ENCODE measurements at places on chromosomes 1 and 21. TPM values are rescaled to one million over a fixed set of nuclear protein-coding genes. Genes with fewer than 3 reads are reported as not detected.

Gene CSRP1
- 35.0 TPM for total RNA-seq

- no peak overlapping the region for H3K27ac ChIP-seq
- H3K36me3 ChIP-seq, result peaks cover 6% of the 10 kb centered on the region
- no peaks in the 10 kb centered on the region for H3K4me1 ChIP-seq
- DNase-seq, result no peak
- no peaks in the 10 kb centered on the region for H3K27me3 ChIP-seq
Observed at GRCh38 chr1:39295901-39296300, 91.4 kb downstream of the MACF1 start.

GRCh38 chr1:186654741-186655140, 25.5 kb downstream of the PTGS2 start:
- no peak overlapping the region for H3K4me3 ChIP-seq
- no peak for DNase-seq
- no peaks in the 10 kb centered on the region for H3K36me3 ChIP-seq

GRCh38 chr1:164559342-164560051, 513 bp downstream of the PBX1 start:
- no peaks in the 10 kb centered on the region for H3K36me3 ChIP-seq
- peaks cover 3% of the 10 kb centered on the region for H3K4me1 ChIP-seq
- peaks cover 11% of the 10 kb centered on the region for H3K27me3 ChIP-seq

DNA sequence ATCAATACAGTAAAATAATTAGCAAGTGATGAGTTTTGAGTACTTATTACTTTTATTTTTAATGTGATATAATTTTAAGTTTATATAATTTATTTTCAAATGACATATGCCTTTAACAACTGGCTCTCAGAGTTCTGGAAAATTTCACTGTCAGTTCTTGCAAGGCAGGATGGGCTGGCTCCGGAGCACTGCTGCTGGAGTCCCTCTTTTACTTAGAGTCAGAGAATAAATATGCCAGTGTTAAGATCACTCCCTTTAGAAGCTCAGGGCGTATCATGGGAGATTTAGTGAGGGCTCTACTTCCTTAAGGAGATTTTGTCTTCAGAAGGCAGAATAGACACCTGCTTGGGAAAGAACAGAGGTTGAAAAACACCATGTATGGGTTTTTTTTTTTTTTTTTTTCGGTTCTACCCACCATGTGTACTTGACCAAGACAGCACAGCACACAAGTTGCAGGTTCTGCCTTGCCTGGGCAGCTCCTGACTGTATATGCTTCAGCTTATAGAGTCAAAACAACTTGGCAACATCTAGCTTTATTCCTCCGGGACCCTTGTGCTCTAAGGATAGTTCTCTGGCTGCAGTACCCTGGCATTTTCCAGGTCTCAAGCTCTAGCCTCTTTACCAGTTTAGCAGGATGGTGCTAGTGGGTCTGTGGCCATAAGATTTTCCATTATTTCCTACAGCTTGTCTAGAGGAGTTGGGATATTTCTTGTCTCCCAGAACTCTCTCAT, 29.7 kb upstream of the FMOD start:
- no peaks in the 10 kb centered on the region for H3K36me3 ChIP-seq
- no peak for DNase-seq

- no peak overlapping the region for H3K4me3 ChIP-seq
- no peaks in the 10 kb centered on the region for H3K4me1 ChIP-seq
- no peak overlapping the region for H3K27ac ChIP-seq
Observed at GRCh38 chr1:244800821-244801220, 34.6 kb upstream of the COX20 start.

DNA sequence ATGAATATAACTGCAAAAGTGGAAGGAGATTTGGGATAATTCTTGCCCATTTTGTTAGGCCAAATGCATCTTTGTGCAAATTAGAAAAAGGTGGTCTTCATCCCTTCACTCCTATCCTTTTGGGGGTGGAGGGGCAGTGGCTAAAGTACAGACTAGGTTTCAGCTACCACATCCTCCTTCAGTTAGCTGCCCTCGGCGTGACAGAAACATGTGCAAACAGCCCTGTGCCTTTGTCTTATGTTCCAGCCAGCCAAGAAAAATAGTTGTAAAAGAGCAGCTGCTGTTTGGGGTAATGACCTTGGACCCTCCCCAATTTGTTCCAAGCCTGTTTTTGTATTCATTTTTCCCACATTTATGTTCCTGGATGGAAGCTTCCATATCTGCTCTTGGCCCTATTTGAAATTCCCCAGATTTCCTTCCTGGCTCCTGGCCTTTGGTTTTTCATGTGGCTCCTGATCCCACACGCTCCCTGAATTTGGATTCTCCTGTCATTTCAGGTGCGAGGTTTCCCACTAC, 8.3 kb upstream of the LGALS8 start:
- H3K27ac ChIP-seq, result no peak overlapping the region
- no peaks in the 10 kb centered on the region for H3K27me3 ChIP-seq
- no peak overlapping the region for H3K4me3 ChIP-seq
- peaks cover 13% of the 10 kb centered on the region for H3K4me1 ChIP-seq
- H3K36me3 ChIP-seq, result no peaks in the 10 kb centered on the region
- no peak for DNase-seq

Gene HRNR
- total RNA-seq, result not detected

Gene HSPG2
- total RNA-seq, result 8.5 TPM

GRCh38 chr1:71049951-71050598, 2.5 kb upstream of the PTGER3 start:
- H3K4me1 ChIP-seq, result peaks cover 19% of the 10 kb centered on the region
- H3K36me3 ChIP-seq, result no peaks in the 10 kb centered on the region
- DNase-seq, result no peak
- no peak overlapping the region for H3K4me3 ChIP-seq
- no peak overlapping the region for H3K27ac ChIP-seq

Gene TMOD4
- total RNA-seq, result 5.4 TPM

Gene CAPN8
- 0.68 TPM for total RNA-seq

Gene ZNF678
- total RNA-seq, result 7.2 TPM

Gene ETNK2
- total RNA-seq, result 8.8 TPM

Gene TMEM81
- total RNA-seq, result 2.7 TPM

GRCh38 chr1:206419783-206420182, 50.5 kb upstream of the IKBKE start:
- no peaks in the 10 kb centered on the region for H3K27me3 ChIP-seq
- no peak for DNase-seq

DNA sequence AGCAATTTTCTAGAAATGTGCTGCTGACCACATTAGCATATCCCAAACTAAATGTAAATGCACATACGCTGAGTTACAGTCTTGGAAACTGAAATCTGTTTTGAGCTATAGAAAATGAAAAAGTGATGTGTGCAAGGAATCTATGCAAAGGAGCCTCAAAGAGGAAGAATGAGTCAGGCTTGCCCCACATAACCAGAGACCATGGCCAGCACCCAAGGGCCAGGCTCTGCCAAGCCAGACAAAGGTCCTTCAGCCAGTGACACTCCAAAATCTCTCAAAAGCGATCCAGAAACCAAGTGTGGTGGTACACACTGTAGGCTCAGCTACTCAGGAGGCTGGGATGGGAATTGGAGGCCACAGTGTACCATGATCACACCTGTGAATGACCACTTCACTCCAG, 195.2 kb downstream of the TOMM20 start:
- no peak for DNase-seq
- H3K36me3 ChIP-seq, result no peaks in the 10 kb centered on the region
- H3K4me3 ChIP-seq, result no peak overlapping the region
- no peak overlapping the region for H3K27ac ChIP-seq
- no peaks in the 10 kb centered on the region for H3K27me3 ChIP-seq

- DNase-seq, result no peak
- H3K27me3 ChIP-seq, result no peaks in the 10 kb centered on the region
- no peaks in the 10 kb centered on the region for H3K36me3 ChIP-seq
- no peak overlapping the region for H3K27ac ChIP-seq
Observed at GRCh38 chr1:61237659-61238358, 155.4 kb downstream of the NFIA start.

Gene PM20D1
- total RNA-seq, result 0.93 TPM

- no peak overlapping the region for H3K27ac ChIP-seq
- H3K4me3 ChIP-seq, result no peak overlapping the region
- H3K36me3 ChIP-seq, result no peaks in the 10 kb centered on the region
- peaks cover 28% of the 10 kb centered on the region for H3K4me1 ChIP-seq
Observed at GRCh38 chr1:244447552-244447951, 4.2 kb downstream of the ADSS2 start.

GRCh38 chr1:212825798-212826452, 21.5 kb downstream of the SPATA45 start:
- peaks cover 12% of the 10 kb centered on the region for H3K27me3 ChIP-seq
- H3K36me3 ChIP-seq, result no peaks in the 10 kb centered on the region
- H3K4me3 ChIP-seq, result no peak overlapping the region
- H3K4me1 ChIP-seq, result no peaks in the 10 kb centered on the region

Gene TTC39A
- total RNA-seq, result not detected

- H3K4me1 ChIP-seq, result no peaks in the 10 kb centered on the region
- no peak overlapping the region for H3K4me3 ChIP-seq
- H3K27me3 ChIP-seq, result no peaks in the 10 kb centered on the region
- no peak for DNase-seq
- H3K36me3 ChIP-seq, result peaks cover 10% of the 10 kb centered on the region
Observed at GRCh38 chr1:212902054-212902453, 44.0 kb downstream of the FLVCR1 start.

DNA sequence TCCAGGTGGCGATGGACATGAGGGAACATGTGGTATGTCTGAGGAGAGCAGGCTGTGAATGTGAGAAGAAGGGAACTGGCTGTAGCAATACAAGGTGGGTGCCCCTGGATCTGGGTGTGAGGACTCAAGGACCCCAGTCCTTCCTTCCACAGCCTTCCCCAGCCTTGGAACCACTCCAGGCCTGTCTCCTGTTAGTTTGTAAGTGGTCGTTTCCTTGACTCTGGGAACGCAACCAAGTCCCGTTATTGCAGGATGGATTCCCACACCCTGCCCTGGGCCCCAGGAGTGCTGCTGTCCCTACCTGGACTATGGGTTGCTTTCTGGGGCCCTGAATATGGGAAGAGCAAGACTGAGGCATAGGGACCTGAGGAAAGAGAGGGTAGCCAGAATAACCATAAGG, 47.2 kb upstream of the VANGL1 start:
- H3K36me3 ChIP-seq, result no peaks in the 10 kb centered on the region
- DNase-seq, result no peak
- no peak overlapping the region for H3K4me3 ChIP-seq
- no peaks in the 10 kb centered on the region for H3K27me3 ChIP-seq
- H3K27ac ChIP-seq, result no peak overlapping the region

DNA sequence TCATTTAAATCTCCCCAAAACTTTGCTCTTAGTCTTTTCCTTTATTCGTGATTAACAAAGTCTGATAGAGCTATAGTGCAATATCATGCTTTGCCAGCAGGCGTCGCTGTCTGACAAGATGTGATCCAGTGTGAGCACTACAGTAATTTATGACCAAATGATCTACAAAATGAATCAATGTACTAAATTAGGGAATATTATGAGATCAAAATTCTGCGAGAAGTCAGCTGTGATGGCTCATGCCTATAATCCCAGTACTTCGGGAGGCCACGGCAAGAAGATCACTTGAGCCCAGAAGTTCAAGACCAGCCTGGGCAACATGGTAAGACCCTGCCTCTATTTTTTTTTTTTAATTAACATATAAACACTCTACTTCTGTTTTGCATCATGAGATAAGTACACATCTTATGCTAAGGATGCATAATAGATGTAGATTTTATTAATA, 3.6 kb upstream of the SPSB1 start:
- no peaks in the 10 kb centered on the region for H3K27me3 ChIP-seq
- no peak overlapping the region for H3K4me3 ChIP-seq
- no peak overlapping the region for H3K27ac ChIP-seq
- H3K4me1 ChIP-seq, result peaks cover 16% of the 10 kb centered on the region
- no peaks in the 10 kb centered on the region for H3K36me3 ChIP-seq

- peaks cover 17% of the 10 kb centered on the region for H3K36me3 ChIP-seq
- H3K4me3 ChIP-seq, result no peak overlapping the region
- DNase-seq, result no peak
- H3K27ac ChIP-seq, result no peak overlapping the region
- H3K27me3 ChIP-seq, result no peaks in the 10 kb centered on the region
Observed at GRCh38 chr1:241499910-241500309, 19.6 kb downstream of the FH start.

DNA sequence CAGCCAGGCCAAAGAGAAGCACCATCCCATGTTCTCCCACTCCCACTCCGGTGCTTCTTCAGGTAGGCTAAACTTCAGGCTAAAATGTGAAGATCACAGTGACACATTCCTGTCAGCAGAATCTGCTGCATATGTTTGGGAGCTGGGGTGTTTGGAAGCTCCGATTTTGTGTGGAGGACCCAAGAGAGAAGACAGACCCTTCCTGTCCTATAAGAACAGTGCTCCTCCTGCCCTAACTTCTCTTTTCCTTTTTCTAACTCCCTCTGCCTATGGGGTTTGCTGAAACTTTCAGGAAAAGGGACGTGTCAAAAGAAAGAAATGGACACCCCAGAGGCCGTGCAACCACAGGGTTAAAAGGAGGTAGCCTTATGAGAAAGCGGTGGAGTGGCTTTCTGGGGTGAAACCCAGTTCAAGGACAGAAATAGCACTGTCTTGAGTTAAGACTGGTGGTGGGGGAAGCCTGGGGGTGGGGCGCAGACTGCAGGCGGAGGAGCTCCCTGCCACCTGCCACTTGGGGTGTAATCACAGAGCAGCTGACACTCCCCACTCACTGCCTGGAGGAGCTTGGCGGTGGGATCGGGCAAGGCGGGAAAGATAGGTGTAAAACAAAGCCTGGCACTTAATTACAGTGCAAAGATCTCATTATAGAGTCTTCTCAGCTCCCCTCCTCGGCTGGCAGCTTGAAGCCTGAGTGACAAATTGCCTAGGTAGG, 645 bp upstream of the TLR5 start:
- H3K4me1 ChIP-seq, result peaks cover 16% of the 10 kb centered on the region
- H3K4me3 ChIP-seq, result peak overlapping the region; percentile 56
- peak overlapping the region; percentile 36 for H3K27ac ChIP-seq
- DNase-seq, result no peak
- no peaks in the 10 kb centered on the region for H3K36me3 ChIP-seq

Gene ARHGEF10L
- total RNA-seq, result not detected

DNA sequence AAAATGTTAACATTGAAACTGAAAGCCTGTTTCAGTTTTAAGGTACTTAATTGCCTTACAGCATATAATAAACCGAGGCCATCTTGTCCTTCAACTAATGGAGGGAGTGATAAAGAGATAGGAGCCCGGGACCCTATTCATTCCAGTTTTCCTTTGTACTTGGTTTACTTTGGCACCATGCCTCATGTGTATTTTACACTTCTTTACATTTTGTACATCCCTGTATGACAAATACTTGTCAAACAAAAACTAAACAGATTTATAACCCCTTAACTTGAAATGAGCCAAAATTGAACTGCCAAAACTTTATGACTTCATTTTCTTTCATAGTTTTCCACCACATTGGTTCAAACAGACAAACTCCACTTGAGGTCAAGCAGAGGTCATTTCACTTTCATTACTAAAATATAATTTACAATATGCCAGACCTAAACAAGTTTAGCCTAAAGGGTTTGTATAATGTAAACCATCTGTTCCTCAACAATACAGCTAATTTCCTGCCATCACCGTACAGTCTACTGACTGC, 30.9 kb upstream of the UBE2U start:
- H3K27me3 ChIP-seq, result no peaks in the 10 kb centered on the region
- no peaks in the 10 kb centered on the region for H3K4me1 ChIP-seq
- DNase-seq, result no peak
- H3K36me3 ChIP-seq, result no peaks in the 10 kb centered on the region

GRCh38 chr1:115557715-115558114, 84.1 kb upstream of the VANGL1 start:
- H3K27me3 ChIP-seq, result no peaks in the 10 kb centered on the region
- H3K27ac ChIP-seq, result no peak overlapping the region
- H3K36me3 ChIP-seq, result no peaks in the 10 kb centered on the region
- no peak overlapping the region for H3K4me3 ChIP-seq
- no peaks in the 10 kb centered on the region for H3K4me1 ChIP-seq
- DNase-seq, result no peak

Measured in T-cell (primary cell).